Fibroblast of mammary gland (primary cell): ENCODE measurements at places on chromosomes 16 and 17.

DNA sequence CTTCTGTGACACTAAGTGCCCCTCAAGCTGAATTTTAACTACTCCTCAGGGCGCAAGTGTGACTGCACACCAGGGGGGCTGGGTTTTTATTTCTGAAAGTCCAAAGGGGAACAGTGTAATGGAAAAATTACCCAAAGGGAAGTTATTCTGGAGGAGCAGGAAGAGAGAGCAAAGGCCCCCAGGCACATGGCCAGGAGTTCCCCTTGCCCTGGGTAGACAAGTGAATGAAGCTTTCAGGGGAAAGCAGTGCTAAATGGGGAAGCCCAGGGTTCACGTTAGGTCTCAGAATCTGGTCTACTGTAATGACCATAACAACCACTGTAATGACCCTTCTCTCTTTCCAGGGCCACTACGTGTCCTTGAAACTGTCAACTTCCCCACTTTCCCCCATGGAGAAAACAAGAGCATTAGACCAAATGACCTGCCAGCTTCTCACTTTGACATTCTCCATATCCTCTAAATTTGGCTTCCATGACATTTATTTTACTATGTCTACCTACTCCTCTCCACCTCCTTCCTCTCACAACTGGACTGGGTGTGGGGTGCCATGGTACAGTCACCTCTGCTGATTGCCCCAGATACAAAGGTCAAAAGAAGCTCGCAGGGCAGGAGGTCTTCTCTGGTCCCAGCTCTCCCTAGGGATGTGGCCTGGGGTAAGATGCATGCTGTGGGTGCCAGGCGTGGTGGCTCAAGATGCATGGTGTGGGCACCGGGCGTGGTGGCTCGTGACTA lies 34.1 kb upstream of the MMP2 start:
- no peak for DNase-seq

DNA sequence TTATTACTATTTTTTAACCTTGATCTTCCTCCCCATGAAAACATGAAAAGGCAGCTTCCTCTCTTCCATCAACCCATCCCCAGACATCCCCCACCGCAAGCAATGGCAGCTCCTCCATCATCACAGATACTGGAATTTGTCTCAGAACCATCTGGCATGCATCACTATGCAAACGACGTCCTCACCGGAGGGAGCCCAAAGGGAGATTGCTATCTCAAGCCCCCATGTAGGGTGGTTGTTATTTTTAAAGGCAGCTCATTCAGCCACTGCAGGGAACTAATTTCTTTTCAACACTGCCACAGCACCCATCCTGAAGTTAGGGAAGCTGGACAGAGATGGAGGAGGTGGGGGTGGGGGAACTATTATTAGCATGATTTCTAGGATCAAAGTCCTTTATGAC lies 222.5 kb downstream of the FOXL1 start:
- no peak for DNase-seq

- no peak for DNase-seq
Measured at GRCh38 chr16:30965436-30965835, 7.9 kb downstream of the SETD1A start.

DNA sequence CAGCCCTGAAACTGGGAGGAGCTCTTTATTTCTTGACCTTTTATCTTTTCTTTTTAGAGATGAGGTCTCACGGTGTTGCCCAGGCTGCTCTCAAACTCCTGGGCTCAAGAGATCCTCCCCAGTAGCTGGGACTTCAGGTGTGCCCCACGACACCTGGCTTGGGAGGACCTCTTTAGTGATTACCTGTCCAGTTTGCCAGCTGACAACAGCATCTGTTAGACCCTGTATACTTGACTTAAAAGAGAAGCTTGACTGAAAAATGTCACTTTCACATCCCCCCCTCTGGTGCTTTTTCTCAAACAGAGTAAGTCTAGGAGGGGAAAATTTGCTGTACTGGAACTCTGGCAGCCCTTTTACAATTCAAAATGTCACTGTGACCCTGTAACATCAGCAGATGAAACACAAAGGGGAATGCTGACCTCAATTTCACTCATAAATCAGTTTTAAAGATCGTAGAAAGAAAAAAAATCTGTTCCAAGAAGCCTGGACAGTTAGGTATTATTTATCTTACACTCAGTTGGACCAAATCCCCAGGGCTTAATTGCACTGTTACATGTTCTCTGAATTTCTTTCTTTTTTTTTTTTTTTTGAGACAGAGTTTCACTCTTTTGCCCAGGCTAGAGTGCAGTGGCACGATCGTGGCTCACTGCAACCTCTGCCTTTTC lies 1.8 kb upstream of the ERN1 start:
- no peak for DNase-seq

GRCh38 chr16:54977211-54977610 lies 46.5 kb downstream of the IRX5 start:
- DNase-seq: no peak

DNA sequence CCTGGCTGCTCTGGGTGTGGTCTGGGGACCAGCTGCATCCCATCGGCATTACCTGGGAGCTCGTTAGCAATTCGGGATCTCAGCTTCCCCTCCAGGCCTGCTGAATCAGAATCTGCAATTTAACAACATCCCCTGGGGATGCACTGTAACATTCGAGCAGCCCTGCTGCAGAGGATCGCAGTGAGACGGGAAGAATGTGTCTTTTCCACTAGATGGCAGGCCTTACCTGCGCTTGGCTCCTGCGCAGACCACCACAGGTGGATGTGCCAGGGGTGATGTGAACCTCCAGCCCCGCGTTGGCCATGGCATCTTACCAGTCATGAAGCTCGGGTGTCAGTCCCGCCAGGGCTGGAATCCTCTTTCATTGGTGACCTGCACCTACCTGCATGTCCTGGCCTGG lies 209.9 kb downstream of the PRKCB start:
- DNase-seq: no peak

DNA sequence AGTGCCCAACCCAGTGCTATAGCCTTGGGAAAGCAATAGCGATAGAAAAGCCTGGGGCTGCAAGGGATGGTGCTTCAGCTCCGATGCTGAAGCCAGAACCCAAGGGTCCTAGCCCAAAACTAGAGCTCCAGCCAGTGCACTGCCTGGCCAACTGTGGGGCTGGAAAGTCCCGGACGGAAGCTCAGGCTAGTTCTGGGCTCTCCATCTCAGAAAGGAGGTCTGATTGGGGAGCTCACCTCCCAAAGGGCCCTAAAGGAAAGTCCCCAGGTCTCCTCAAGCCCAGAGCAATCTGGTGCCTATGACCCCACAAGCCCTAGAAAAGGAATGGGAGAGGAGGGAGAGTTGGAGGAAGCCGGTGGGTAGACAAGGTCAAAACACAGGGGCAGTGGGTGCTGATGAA lies 2.0 kb upstream of the ABCC3 start:
- DNase-seq: no peak

- no peak for DNase-seq
Measured at GRCh38 chr17:79019261-79019631, 4.7 kb upstream of the C1QTNF1 start.

DNA sequence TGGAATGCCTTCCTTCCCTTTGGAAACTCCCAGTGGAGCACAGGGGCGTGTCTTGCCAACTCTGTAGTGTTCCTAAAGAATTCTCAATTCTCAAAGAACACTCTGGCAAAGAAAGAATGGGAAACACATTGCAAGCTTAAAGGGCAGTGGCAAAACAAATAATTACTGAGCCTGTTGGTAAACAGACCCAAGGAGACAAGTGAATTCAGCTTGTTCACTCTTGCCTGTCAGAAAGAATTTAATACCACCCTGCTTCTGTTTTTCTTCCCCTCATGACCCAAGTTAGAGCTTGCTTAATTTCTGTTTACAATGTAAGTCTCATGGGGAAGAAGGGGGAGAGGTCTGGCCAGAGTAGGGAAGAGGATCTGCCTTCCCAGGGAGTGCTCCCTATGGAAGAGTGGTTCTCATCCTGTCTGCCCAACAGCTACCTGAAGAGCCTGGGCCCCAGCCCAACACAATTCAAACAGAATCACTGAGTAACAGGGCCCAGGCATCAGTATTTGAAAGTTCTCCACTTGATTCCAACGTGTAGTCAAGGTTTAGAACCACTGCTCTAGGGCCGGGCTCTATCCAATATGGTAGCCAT lies 386.0 kb downstream of the SLC39A11 start:
- peak; percentile 50 for DNase-seq

GRCh38 chr17:75634376-75634740 lies 1.1 kb downstream of the SMIM5 start:
- no peak for DNase-seq

DNA sequence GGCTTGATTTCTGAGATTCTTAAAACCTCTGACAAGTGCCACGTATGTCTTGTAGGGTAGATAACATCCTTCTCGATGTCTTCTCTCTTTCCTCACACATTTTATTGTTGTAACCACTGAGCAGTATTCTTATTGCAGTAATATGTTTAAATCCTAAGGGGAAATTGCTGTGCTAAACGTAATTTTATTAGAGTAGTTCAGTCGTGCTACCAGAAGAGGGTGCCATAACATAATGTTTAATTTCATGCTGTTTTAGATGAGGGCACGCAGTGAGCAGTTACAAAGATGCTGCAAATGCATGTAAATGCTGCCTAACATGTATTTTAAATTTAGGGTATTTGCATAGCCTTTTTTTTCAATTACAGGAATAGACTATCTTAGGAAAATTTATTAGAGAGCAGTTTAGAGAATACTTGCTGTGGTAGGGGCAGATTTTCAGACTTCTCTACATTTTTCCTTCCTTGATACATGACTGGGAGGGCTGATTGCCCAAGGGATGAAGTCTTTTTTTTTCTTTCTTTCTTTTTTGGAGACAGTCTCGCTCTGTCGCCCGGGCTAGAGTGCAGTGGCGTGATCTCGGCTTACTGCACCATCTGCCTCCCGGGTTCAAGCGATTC lies 51.7 kb downstream of the GAN start:
- DNase-seq: peak; percentile 52
